ENCODE measurements at places on chromosomes 1 and 21.

- DNase-seq = no peak
These were observed 3.0 kb upstream of the IPP start for GRCh38 chr1:45753248-45754037.

GRCh38 chr1:103162360-103162759 is 54.0 kb upstream of the COL11A1 start:
- DNase-seq = no peak

GRCh38 chr1:94527447-94528031 is 14.0 kb downstream of the F3 start:
- DNase-seq = peak; percentile 89

GRCh38 chr1:10773376-10773775 is 23.1 kb downstream of the CASZ1 start:
- DNase-seq = no peak

Data from epithelial cell of esophagus (primary cell).